Activated T-helper 1 cell treated with Interleukin-2 at 50 U/mL for 16 hours (primary cell): ENCODE measurements at places on chromosomes 2 and 18.

DNA sequence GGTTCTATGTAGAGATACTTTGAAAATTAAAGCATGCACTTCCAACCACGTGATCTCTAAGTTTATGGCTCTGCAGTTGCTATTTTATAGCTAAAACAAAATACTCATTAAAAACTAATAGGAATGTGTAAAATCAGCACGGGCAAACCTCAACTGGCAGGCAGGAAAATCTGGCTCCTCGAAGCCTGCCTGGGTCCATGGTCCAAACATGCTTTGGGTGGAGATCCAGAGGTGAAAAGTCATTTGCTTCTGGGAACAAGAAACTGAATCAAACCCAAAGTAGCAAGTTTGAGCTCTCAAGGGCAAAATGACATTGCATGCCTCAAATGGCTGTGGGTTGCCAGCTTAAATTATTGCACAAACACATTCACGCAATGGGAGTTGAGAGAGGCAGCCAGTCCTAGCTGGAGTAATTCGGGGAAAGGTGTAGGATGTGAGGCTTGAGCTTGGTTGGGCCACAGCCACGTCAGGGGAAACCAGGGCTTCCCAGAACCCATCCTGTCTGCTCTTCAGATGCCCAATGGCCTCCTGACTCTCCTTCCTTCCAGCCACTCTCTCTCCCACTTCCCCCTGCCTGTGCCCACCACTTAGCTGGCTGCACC is 75.2 kb upstream of the LCLAT1 start:
- DNase-seq, result no peak

GRCh38 chr2:69791045-69791444 is 38.4 kb upstream of the GMCL1 start:
- DNase-seq, result no peak

GRCh38 chr2:50851886-50852285 is 180.0 kb downstream of the NRXN1 start:
- DNase-seq, result no peak

- no peak for DNase-seq
Measured at GRCh38 chr2:939936-940601, 10.6 kb upstream of the SNTG2 start.

DNA sequence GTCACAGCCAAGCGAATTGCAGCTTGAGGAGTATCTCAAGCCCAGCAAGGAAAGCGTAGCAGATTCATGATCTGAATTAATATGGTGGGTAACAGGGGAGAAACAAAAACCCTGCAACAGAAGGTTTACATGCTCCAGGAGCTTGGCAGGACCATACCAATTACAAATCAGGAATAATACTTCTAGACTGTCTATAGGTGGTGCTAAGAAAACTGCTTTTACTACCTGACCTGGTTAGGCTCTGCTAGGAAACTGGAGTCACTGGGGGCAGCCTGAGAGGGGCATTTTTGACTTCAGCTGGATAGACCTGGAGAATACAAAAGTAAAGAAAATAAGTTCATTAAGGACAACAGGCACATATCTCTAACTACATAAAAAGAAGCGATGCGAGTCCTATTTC is 24.6 kb upstream of the SPOPL start:
- no peak for DNase-seq

GRCh38 chr2:45014016-45014702 is 4.9 kb upstream of the SIX2 start:
- no peak for DNase-seq
